Activated CD8-positive, alpha-beta memory T cell treated with anti-CD3 and anti-CD28 coated beads for 24 hours (primary cell): ENCODE measurements at places on chromosomes 1 and 21.

GRCh38 chr21:19322360-19322759 is 918.8 kb upstream of the TMPRSS15 start:
- DNase-seq = no peak

DNA sequence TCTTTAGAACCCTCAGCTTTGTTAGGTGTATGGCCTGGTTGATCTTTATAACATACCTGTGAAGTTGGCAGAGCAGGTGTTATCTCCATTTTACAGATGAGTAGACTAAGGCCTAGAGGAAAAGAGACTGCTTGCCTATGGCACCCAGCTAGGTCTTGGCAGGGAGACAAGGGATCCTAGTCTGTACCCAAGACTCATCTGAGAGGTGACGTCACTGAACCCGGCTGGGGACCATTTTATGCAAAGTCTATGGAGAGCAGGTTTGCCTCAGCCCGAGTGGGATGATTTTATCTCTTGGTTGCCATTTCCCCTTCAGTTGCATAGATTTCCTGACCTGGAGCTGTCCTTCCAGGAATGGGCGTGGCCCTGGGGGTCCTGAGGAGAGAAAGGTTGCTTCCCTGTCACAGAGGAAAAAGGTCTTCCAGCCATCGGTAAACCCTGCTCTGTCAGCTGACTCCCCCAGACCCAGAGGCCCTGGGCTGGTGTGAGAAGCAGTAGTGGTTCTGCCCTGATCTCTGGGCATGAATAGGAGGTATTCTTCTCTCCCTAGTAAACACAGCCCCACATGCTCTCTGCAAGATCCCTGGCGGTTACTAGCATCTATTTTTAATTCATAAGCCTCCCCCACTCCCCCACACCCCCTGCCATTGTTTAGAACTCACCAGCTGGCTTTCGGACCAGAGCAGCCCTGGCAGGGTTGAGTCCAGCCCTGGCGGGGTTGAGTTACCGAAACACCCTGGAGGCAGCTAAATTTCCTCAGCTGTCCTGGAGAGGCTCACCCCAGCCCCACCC is 19.6 kb downstream of the TMCC2 start:
- no peak for DNase-seq

DNA sequence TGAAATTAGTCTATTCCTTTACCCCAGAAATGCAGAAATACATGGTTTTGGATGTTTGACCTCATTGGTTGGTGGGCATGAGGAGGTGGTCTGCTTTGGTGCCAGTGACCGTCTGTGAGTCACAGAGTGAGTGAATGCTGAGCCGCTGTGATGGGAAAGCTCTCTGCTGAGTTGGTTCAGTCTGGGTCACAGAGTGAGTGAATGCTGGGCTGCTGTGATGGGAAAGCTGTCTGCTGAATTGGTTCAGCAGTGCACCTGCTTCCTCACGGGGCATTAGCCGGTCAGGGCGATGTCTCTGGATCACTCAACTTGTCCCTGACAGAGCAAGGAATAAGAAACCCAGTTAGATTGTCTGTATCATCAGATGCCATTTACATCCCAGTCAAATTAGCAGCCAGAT is 40.8 kb downstream of the ADARB1 start:
- no peak for DNase-seq

DNA sequence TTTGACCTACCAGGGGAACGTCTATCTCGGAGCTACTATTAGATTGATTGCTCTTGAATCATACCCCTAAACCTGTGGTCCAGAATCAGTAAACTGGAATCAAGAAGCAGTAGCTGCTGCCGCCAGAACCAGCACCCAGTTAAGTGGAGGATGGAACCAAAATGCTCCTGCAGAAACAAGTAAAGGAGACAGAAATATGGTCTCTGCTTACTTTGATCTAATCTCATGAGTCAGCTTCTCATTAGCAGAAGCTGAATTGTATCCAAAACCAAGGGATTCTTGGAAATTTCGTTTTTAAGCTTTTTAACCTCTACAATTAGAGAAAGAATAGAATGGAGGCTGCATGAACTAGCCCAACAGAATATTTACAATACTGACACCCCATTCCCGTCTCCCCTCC is 42.6 kb upstream of the PIGV start:
- DNase-seq = no peak

GRCh38 chr1:181789395-181789794 is 272.1 kb downstream of the ZNF648 start:
- no peak for DNase-seq

- DNase-seq = no peak
Observed at GRCh38 chr1:244375051-244375450, 76.7 kb downstream of the ADSS2 start.

DNA sequence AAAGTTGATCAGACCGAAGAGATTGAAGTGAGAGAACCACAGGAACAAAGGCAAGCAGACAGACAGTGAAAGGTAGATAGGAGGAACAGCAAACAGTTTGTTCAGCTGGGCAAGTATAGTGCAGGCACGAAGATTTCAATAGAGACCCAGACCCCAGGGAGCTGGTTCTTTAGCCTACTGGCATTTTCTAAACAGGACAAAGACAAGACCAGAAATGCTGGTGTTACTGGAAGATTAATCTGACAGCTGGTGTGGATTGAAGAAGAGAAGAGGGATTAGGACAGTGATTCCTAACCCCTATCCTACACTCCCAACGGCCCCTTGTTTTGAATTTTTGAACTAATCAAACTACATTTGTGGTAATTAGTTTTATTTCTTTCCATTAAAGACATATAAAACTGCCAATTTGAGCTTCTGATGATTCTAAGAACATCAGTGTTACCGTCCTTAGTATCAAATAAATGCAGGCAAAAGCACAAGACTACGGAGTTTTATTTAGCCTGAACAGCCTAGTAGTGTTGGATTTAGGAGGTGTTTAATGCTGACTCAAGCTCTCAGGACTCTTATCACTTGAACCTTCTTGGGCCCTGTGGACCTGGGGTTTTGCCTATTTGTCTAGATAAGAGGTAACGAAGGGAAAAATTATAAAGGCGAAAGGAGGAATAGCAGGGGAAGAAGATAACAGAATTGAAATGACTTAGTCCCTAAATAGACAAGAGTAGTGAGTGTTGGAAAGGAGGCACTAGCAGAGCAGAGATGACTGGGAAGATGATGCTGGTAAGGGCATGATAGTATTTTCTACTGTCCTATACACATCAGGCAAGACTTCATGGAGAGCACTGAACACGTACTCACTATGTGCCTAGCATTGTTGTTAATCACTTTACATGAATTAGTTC is 2.0 kb downstream of the NPL start:
- no peak for DNase-seq

DNA sequence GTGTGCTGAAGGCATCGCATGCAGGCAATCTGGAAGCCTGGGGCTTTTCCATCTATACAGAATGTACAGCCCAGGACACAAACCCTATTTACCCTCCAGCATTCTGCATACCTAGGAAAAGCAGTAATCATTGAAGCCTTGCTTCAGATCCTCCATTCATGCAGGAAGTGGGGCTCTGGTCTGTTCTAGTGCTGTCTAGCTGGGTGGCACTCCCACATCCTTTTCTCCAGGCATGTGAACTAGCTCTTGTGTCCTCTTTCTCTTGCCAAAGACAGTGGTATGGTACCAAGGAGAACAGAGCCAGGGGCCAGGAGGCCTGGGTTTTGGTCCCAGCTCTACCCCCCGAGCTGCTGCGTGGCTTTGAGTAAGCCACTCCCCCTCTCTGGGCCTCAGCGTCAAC is 21.7 kb downstream of the LRP8 start:
- no peak for DNase-seq

- no peak for DNase-seq
Observed at GRCh38 chr1:114105421-114105979, 48.2 kb downstream of the SYT6 start.

GRCh38 chr1:22913421-22914141 is 59.1 kb downstream of the LACTBL1 start:
- no peak for DNase-seq

DNA sequence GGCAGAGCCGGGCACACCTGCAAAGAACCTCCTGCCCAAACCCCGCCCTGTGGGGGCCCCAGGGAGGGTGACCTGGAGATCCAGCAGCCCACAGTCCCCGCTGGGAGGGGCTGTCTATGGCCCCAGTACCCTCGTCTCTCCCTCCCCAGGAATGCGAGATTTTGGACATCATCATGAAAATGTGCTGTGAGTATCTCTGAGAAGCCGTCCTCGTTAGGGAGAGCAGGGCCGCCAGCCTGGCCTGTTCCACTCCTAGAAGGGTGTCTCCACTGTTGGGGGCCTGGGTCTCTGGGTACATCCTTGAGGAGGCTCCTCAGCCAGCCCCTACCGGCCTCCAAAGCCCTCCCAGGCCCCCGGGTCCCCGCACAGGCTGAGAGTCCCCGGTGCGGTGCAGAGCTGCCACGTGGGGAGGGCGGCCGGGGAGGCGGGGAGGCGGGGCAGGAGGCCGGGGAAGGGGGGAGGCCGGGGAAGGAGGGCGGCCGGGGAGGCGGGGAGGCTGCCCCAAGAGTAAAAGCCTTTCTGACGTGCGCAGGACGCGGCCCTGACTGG is 18.7 kb downstream of the COL6A1 start:
- DNase-seq = no peak

- no peak for DNase-seq
Observed at GRCh38 chr1:8625981-8626898, 191.2 kb downstream of the RERE start.

GRCh38 chr1:180522213-180522515 is 19.8 kb upstream of the ACBD6 start:
- no peak for DNase-seq

GRCh38 chr1:174407665-174408064 is 40.1 kb upstream of the GPR52 start:
- no peak for DNase-seq

GRCh38 chr21:37008724-37009123 is 2.2 kb downstream of the RIPPLY3 start:
- no peak for DNase-seq

- no peak for DNase-seq
Observed at GRCh38 chr1:21051177-21051825, 125.4 kb downstream of the EIF4G3 start.

- DNase-seq = no peak
Observed at GRCh38 chr1:100799954-100800612, 80.5 kb downstream of the VCAM1 start.

DNA sequence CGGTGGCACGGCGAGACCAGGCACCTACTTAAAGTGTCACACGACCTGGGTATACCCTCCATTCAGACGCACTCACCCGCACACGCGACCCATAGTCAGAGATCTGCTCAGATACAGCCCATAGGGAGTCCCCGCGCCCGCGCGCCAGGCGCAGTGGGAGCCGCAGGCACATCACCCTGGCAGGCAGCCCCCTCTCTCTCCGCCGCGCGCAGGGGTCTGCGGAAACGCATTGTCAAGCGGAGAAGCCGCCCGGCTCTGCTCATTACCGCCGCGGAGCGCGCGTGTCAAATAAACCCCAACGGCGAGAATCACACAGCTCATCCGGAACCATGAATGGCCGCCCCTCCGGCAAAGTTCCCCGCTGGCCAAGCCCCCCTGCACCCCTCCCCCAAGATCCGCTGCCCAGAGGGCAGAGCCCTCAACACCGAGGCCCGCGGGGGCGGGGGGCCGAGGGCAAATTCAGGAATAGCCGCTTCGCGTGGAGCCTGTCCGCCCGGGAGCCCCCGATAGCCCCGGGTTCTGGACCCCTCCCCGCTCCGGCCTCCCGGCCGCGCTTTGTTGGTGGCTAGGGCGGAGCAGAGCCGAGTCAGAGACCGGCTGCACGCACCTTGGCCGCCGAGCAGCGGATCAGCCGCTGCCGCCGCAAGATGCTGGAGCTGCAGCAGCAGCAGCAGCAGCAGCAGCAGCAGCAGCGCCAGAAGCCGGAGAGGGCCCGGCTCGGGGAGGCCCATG is 522 bp downstream of the LRP8 start:
- DNase-seq = peak; percentile 86

DNA sequence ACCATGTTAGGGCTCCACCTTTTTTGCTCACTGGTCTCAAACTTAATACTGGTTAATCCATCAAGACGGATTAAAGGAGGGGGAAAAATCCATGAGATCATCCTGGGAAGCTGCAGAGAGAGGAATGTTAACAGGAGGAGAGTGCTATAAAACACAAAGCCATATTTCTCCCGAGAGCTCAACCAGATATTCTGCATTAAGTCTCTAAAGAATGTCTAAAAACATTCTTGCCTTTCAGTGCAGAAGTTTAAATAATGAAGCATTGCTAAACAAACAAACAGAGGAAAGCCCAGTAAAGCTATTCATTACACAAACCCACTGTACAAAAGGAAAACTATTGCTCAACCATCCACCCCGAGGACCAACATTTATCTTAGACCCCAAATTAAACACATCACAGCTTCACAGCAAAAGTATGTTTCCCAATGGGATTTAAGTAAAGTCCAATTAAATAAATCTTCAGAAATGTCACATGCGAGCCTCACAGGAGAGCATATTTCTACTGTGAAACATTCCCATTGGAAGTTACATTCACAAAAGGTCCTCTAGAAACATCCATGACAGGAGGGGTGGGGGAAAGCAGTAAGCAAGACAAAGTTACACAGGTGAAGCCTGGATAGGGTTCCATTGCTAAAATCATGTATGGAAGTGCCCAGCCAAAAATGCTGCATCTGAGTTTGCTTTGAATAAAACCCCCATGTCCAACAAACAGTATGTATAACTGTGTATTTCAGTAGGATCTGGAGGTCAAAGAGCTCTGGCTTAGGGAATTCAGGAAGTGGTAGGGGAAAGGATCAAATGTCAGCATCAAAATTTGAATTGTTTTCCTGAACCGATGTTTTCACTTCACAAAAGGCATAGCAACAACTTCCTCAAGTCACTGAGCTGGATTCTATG is 23.3 kb downstream of the DUSP10 start:
- DNase-seq = no peak

DNA sequence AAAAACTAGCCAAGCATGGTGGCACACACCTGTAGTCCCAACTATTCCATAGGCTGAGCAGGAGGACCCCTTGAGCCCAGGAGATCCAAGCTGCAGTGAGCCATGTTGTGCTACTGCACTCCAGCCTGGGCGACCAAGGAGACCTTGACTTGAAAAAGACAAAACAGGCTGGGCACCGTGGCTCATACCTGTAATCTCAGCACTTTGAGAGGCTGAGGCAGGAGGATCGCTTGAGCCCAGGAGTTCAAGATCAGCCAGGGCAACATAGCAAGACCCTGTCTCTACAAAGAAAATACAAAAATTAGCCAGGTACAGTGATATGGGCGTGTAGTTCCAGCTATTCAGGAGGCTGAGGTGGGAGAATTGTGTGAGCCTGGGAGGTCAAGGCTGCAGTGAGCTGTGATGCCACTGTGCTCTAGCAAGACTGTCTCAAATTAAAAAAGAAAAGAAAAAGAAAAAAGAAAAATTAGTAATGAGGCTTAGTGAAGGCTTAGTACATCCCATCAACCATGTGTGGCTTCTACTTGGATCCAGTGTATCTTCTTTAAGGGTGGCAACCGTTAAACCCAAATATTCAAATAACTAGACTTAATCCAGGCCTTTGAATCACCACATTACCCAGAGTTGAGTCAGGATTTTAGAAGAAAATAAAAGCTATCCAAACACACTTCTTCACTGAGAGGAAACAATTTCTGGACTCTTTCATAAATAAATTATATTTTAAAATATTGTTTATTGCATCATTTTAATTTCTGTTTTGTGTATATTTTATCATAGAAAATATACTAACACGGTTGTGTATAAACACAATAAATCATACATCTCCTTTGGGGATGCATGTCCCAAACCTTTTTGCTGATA is 74.3 kb upstream of the RAB4A start:
- no peak for DNase-seq
